Hepatic stellate cell (primary cell): ENCODE measurements at places on chromosomes 5 and 9.

DNA sequence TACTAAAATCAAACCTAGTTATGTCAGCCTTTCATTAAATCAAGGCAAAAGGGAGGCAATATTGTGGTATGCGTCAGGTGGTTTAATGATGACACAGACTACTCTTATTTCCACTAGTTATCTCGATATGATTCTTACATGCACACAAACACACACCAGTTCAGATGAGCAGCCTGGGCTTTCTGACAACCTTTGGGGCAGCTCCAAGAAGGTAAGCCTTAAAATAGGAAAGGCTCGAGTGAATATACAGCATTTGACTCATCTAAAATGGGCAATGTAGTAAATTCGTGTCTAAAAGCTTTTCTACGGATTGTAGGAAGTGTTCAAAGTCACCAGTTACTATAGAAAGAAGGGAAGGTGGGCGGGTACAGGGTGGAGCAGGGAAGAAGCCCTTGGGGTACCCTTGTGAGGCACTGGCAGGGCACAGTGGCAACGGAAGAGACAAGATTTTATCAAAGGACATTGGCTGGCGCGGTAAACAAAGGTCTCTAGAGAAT, 1.9 kb downstream of the ANKH start:
- no peak for DNase-seq

- DNase-seq, result peak; percentile 22
Measured at GRCh38 chr5:150946351-150946905, 41.6 kb upstream of the ZNF300 start.

GRCh38 chr5:1245905-1246576, 20.9 kb downstream of the SLC6A18 start:
- no peak for DNase-seq

GRCh38 chr9:125971050-125971449, 223.9 kb downstream of the PBX3 start:
- DNase-seq, result no peak

- no peak for DNase-seq
Measured at GRCh38 chr9:20552874-20553557, 69.3 kb downstream of the MLLT3 start.

DNA sequence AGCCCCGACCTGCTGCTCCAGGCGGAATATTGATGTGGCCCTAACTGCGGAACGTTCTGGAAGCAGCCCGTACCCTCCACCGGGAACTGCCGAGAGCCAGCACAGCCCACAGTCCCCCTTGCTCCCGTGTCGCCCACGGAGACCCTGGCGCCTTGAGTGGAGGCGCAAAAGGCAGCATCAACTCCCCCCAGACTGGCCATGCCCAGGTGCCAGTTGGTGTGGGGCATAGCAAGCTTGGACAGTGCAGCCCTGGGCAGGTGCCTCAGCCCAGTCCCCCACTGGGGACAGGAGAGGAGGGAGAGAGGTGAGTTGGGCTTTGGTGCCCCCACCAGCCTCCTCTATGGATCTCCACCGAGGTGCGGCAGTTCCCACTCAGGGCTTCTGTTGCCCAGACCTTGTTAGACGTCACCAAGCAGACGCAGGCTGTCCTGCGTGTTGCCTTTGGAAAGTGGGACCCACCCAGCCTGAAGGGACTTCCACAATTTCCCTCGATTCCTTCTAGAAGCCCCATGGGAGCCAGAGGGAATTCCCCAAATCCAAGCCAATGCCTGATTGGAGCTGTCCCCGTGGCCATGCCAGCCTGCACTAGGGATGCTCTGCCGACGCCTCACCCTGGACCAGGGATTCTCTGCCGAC, 19.8 kb upstream of the NRARP start:
- no peak for DNase-seq

GRCh38 chr5:2094616-2094995, 211.9 kb upstream of the IRX4 start:
- DNase-seq, result no peak

DNA sequence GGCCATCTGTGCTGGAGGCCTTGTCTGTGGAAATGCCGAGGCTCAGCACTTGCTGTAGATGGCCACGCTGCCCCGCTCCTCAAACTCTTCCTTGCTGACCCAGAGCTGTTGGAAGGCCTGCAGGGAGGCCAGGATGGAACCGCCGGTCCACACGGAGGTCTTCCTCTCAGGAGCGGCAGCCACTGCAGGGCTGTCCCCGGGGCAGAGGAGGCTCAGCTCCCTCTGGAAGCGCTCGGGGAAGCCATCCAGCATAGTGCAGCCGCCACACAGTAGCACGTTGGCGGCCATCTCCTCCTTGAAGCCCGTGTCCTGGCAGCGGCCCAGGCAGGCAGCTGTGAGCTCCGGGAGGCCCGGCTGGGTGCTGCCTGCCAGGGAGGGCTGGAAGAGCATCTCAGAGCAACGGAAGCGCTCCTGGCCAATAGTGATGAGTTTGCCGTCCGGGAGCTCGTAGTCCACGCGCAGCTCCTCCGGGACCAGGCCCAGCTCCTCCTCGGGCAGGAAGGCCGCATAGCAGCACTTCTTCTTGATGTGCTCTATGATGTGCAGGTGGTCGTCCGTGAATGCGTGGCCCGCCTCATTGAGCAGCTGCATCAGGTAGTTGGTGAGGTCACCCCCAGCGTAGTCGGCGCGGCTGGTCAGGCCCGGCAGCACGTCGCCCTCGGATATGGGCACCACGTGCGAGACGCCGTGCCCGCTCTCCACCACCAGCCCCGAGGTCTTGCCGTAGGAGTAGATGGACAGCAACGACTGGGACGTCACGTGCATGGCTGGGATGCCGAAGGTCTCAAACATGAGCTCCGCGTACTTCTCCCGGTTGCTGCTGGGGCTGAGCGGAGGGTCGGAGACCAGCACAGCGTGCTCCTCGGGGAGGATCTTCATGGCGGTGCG, 901 bp downstream of the ACTL7B start:
- DNase-seq, result no peak

- DNase-seq, result no peak
Measured at GRCh38 chr5:65199993-65200675, 281.6 kb downstream of the ADAMTS6 start.

GRCh38 chr9:123063177-123063598, 29.7 kb downstream of the GPR21 start:
- DNase-seq, result no peak

GRCh38 chr5:149043641-149044040, 19.2 kb downstream of the SH3TC2 start:
- DNase-seq, result no peak

- no peak for DNase-seq
Measured at GRCh38 chr9:87606841-87607521, 109.3 kb downstream of the DAPK1 start.

- DNase-seq, result no peak
Measured at GRCh38 chr5:91027405-91028139, 355.5 kb downstream of the ARRDC3 start.
